ENCODE measurements at places on chromosomes 2 and 18.

DNA sequence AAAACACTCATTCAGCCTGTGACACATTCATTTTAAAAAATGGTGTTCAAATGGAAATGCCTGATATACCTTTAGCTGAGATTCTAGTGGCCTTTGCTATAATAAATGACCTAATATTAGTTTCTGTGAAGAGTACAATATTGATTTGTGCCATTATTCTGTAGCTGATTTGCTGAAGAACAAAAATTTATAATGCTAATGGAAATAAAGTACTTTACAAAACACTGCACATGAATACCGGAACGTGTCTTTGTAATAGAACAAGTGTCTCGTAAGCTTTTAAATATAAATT is 138.7 kb downstream of the WDR7 start:
- H3K4me3 ChIP-seq: no peak overlapping the region
- peaks cover 4% of the 10 kb centered on the region for H3K36me3 ChIP-seq
- DNase-seq: no peak

DNA sequence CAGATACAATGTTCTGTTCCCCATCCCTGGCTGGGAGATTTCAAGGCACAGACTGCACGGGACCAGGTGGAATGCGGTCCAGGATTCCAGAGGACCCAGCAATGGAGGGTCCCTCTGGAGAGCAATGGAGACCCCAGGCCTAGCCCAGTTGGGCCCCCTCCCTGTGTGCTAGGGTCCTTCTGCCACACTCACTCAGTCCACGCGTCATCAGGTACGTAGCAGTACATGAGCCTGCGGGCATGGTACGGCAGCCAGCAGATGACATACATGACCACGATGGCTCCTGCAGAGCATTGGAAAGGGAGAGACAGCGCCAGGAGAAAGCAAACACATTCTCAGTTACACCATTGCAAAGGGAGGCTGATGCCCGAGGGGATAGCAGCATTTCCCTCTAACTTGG is 10.1 kb downstream of the NTSR2 start:
- H3K27me3 ChIP-seq: peaks cover 2% of the 10 kb centered on the region
- H3K4me1 ChIP-seq: no peaks in the 10 kb centered on the region
- DNase-seq: no peak
- no peaks in the 10 kb centered on the region for H3K36me3 ChIP-seq

- H3K27me3 ChIP-seq: peaks cover 2% of the 10 kb centered on the region
- no peak for DNase-seq
- H3K4me1 ChIP-seq: peaks cover 45% of the 10 kb centered on the region
These were observed 1.3 kb downstream of the RASGRP3 start for GRCh38 chr2:33477473-33478468.

DNA sequence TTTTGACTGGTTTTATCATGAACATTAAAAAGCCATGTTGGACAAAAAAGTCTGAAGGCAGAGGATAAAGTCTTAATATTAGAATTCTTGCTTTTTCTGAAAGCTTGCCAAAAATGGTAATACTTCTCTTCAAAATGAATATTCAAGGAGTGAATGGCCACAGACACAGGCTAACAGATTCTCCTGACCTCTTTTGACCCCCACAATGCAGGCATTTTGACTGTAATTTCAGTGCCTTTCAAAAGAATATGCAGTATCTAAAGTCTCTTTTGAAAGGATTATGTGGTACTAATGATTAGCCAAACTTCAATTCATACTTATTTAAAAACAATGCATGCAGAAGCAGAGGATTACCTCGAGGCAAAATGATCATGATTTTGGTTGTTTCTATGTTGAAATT is 557.8 kb upstream of the GCFC2 start:
- no peak overlapping the region for H3K27ac ChIP-seq
- no peak overlapping the region for H3K4me3 ChIP-seq
- no peaks in the 10 kb centered on the region for H3K36me3 ChIP-seq
- no peaks in the 10 kb centered on the region for H3K27me3 ChIP-seq
- DNase-seq: no peak

- H3K27me3 ChIP-seq: no peaks in the 10 kb centered on the region
- no peak overlapping the region for H3K27ac ChIP-seq
- H3K4me1 ChIP-seq: no peaks in the 10 kb centered on the region
- DNase-seq: no peak
- H3K36me3 ChIP-seq: no peaks in the 10 kb centered on the region
These were observed 29.0 kb downstream of the PTPRM start for GRCh38 chr18:7596147-7596546.

DNA sequence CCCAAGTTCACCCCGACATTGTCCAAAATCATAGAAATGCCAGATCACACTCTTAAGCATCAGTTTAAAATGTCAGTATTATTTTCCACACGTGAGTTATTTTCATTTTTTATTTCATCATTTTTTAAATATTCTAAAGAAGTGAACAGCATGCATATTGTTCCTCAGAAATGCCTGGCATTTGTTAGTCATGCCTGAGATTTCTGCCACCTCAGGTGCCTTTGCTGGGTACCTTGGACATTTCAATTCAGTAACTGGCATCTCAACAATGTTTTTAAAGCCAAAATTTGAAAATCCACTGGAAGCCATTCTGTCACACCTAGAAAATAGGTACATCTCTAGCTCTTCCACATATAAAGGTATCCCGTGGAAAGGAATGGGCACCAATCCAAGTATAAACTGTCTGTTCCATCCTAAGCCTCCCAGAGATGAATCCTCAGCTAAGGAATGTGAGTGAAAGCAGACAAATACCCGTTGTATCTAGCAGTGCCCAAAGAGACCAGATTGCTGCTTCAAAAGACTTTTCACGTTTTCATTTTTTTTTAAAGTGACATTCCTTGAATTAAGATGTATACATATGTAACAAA is 159.8 kb downstream of the ZNF385B start:
- H3K4me3 ChIP-seq: no peak overlapping the region
- H3K27me3 ChIP-seq: no peaks in the 10 kb centered on the region

DNA sequence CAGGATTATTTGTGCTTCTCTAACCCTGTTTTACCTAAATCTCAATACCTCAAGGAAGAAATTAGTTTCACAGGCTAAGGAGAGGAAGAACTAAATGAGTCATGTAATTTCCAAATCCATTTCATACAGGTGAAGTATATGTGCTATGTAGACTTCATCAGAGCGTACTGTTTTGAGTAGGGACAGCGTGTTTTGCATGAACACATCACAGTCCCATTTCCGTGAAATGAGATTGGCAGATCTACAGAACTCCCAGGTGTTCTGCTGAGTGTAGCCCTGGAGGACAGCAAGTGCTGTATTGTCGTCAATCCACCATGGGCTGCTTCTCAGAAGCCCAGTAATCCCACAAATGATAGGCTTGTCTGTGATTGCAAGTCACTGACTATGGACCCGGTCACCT is 97.7 kb downstream of the XRCC5 start:
- H3K36me3 ChIP-seq: peaks cover 74% of the 10 kb centered on the region
- H3K27ac ChIP-seq: peak overlapping the region; percentile 87
- peaks cover 75% of the 10 kb centered on the region for H3K4me1 ChIP-seq
- no peak overlapping the region for H3K4me3 ChIP-seq
- no peaks in the 10 kb centered on the region for H3K27me3 ChIP-seq

DNA sequence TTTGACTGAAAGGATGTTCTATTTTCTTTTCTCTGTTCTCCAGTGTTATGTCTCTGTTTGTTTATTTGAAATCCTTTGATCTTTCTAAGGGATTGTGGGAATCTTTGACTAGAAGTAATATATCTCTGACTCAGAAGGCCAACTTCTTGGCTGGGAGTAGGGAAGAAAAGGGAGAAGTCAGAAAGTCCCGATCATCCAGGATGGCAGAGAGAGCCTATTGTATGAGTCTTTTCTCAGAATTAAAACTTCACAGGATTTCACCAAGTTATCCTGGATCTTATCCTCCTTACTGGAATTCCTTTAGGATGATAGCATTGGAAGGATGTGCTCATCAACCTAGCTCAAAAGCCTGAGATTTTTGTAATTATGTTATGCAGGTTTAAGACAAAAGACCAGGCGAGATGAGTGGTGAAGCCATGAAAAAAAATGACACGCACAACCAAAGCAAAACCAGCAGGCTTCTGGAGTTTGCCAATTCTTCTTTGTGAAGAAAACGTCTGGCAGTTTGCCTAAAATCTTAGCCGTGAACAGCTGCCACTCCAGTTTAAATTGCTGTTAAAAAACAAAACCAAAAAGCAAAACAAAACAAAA is 383.6 kb upstream of the SMIM21 start:
- H3K27me3 ChIP-seq: no peaks in the 10 kb centered on the region
- H3K36me3 ChIP-seq: no peaks in the 10 kb centered on the region
- H3K4me1 ChIP-seq: no peaks in the 10 kb centered on the region
- H3K4me3 ChIP-seq: no peak overlapping the region
- no peak for DNase-seq

GRCh38 chr2:82330155-82330554 is 2025.6 kb upstream of the LRRTM1 start:
- H3K36me3 ChIP-seq: no peaks in the 10 kb centered on the region
- no peak overlapping the region for H3K4me3 ChIP-seq
- DNase-seq: no peak
- no peaks in the 10 kb centered on the region for H3K4me1 ChIP-seq
- no peaks in the 10 kb centered on the region for H3K27me3 ChIP-seq

GRCh38 chr18:9673296-9674251 is 34.5 kb upstream of the RAB31 start:
- peak; percentile 7 for DNase-seq
- no peaks in the 10 kb centered on the region for H3K36me3 ChIP-seq
- H3K4me3 ChIP-seq: no peak overlapping the region

- no peak overlapping the region for H3K4me3 ChIP-seq
- H3K27me3 ChIP-seq: peaks cover 21% of the 10 kb centered on the region
- no peaks in the 10 kb centered on the region for H3K36me3 ChIP-seq
These were observed 63.3 kb upstream of the GALNT5 start for GRCh38 chr2:157194097-157194688.

GRCh38 chr18:49755489-49755888 is 57.8 kb downstream of the ACAA2 start:
- DNase-seq: no peak
- H3K27ac ChIP-seq: no peak overlapping the region
- H3K4me1 ChIP-seq: no peaks in the 10 kb centered on the region
- H3K27me3 ChIP-seq: peaks cover 21% of the 10 kb centered on the region
- no peak overlapping the region for H3K4me3 ChIP-seq

DNA sequence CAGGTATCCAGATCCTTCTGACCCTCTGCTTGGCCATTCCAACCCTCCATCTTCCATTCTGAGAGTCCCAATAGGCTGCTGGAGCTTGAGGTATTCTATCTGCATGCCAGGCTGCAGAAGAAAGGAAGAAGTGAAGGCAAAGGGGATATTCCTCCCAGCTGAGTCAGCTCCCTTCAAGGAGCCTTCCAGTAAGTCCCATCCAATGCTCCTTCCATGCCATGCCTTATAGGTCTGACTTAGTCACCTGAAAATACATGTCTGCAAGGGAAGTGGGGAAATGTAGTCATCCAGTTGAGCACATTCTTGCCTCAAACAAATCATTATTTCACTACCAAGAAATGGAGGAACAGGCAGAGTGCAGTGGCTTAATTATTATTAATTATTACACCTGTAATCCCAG is 464.6 kb downstream of the CNTNAP5 start:
- H3K36me3 ChIP-seq: no peaks in the 10 kb centered on the region
- H3K4me3 ChIP-seq: no peak overlapping the region
- H3K27me3 ChIP-seq: no peaks in the 10 kb centered on the region
- no peaks in the 10 kb centered on the region for H3K4me1 ChIP-seq
- no peak overlapping the region for H3K27ac ChIP-seq

DNA sequence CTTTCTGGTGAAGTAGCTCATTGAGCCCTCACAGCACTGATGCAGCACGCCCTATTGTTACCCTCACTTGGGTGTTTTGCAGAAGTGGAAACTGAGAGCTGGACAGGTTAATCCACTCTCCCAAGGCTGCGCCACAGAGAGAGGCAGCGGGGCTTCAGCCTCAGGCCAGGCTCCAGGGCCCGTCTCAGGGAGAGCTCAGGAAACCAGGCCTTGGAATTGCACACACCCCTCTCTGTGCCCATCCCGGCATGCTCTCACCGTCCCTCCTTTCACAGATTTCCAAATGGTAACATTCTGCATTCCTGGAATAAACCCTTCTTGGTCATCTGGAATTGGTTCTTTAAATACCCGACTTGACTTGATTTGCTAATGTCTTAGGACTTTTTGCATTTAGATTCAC is 51.5 kb downstream of the TWIST2 start:
- no peaks in the 10 kb centered on the region for H3K4me1 ChIP-seq
- no peak for DNase-seq
- no peaks in the 10 kb centered on the region for H3K36me3 ChIP-seq
- no peak overlapping the region for H3K4me3 ChIP-seq
- no peak overlapping the region for H3K27ac ChIP-seq

- peaks cover 21% of the 10 kb centered on the region for H3K4me1 ChIP-seq
- no peak for DNase-seq
- no peak overlapping the region for H3K27ac ChIP-seq
- peaks cover 3% of the 10 kb centered on the region for H3K36me3 ChIP-seq
These were observed 37.8 kb upstream of the ATP6V1B1 start for GRCh38 chr2:70897977-70898226.

GRCh38 chr2:103138123-103138901 is 376.5 kb downstream of the TMEM182 start:
- no peak overlapping the region for H3K27ac ChIP-seq
- peaks cover 3% of the 10 kb centered on the region for H3K27me3 ChIP-seq
- peaks cover 18% of the 10 kb centered on the region for H3K4me1 ChIP-seq

- no peak within 1 kb of the TSS for H3K4me3 ChIP-seq
- no peak within 1 kb of the TSS for H3K27ac ChIP-seq
- no peaks in the 10 kb centered on the region for H3K27me3 ChIP-seq
- H3K4me1 ChIP-seq: no peaks in the 10 kb centered on the region
- no peak for DNase-seq
These were observed at the start of gene ANO7 for GRCh38 chr2:241188361-241189092. Gene ANO7, plus strand, starts transcription at chr2:241188677. Its CDS starts 1,387 bp downstream, at chr2:241190064.

GRCh38 chr18:27652480-27653121 is 467.5 kb upstream of the CHST9 start:
- H3K36me3 ChIP-seq: no peaks in the 10 kb centered on the region
- no peak overlapping the region for H3K4me3 ChIP-seq
- no peak for DNase-seq
- H3K27ac ChIP-seq: no peak overlapping the region

DNA sequence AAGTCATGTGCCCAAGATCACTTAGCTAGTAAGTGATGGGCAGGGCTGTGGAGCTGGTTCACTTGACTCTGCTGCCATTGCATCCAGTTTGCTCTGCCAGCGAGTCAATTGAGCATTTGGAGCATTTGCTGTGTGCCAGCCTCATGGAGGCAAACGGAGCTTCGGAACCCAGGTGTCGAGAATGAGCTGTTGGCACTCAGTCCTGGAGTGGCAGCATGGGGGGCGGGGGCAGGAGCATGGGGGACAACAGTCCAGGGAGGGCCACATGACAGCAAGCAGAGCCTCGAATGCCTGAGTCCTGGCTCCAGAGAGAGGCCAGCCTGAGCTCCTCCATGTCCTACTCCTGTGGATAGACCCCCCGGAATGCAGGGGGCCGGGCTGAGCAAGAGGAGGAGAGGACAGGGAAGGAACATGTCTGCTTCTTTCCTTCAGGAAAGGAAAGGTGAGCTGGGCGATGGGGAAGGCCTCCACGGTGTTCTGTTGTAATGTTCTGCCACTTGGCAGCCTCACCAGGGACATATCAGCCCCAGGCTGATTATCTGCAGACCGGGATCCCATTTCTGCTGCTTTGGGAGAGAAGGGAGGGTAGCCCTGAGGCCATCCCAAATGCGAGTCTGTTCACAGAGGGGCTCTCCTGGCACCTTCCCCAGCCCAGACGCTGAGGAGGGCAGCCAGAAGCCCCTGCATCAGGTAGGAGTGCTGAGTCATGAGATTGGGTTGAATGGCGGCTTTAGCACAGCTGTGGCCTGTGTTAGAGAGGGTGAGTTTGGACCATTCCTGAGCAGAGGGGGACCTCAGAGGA is 59.6 kb downstream of the HPCAL1 start:
- H3K27me3 ChIP-seq: no peaks in the 10 kb centered on the region
- no peak overlapping the region for H3K27ac ChIP-seq
- DNase-seq: no peak
- H3K36me3 ChIP-seq: no peaks in the 10 kb centered on the region

- H3K27ac ChIP-seq: no peak overlapping the region
- no peak for DNase-seq
- H3K27me3 ChIP-seq: peaks cover 7% of the 10 kb centered on the region
- no peaks in the 10 kb centered on the region for H3K36me3 ChIP-seq
- H3K4me1 ChIP-seq: no peaks in the 10 kb centered on the region
These were observed 89.1 kb downstream of the AFF3 start for GRCh38 chr2:100053087-100053885.

Measured in activated T-helper 1 cell treated with anti-CD3 and anti-CD28 coated beads, Interleukin-12 subunit alpha, Interleukin-12 subunit beta, Interleukin-2, Interleukin-4 antibody, amounts not matched to agents 30 ng/mL and 10 ng/mL and 1 ng/mL, durations not matched to agents 14 hours and 24 hours and 36 hours (primary cell).